H1 (cell line): ENCODE measurements at places on chromosomes 5 and 9.

GRCh38 chr5:40649463-40650030 lies 30.2 kb upstream of the PTGER4 start:
- no peak for DNase-seq

GRCh38 chr5:55051357-55051756 lies 27.3 kb downstream of the GZMK start:
- no peak for DNase-seq

DNA sequence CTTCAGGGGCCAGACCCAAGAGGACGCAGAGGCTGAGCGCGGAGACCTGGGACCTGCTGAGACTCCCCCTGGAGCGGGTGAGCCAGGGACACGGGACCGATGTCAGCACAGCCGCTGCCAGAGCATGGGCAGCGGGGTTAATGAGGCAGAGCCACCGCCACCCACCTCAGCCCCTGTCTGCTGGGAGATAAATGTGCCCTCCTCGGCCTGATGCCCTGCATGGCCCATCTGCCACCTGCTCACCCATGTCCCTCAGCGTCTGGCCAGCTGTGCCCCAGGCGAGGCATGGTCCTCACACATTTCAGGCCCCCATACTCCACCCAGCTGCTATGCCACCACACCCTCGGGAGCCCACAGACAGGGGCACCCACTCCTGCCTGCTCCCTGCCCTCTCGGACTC lies 14.9 kb downstream of the DNLZ start:
- no peak for DNase-seq

GRCh38 chr5:157948738-157949410 lies 89.9 kb upstream of the CLINT1 start:
- peak; percentile 85 for DNase-seq

- no peak for DNase-seq
Measured at GRCh38 chr5:135190416-135191083, 156.5 kb upstream of the PITX1 start.

GRCh38 chr5:41831155-41831554 lies 39.1 kb downstream of the OXCT1 start:
- DNase-seq, result no peak

- DNase-seq, result no peak
Measured at GRCh38 chr9:16125629-16126028, 572.8 kb downstream of the CCDC171 start.

DNA sequence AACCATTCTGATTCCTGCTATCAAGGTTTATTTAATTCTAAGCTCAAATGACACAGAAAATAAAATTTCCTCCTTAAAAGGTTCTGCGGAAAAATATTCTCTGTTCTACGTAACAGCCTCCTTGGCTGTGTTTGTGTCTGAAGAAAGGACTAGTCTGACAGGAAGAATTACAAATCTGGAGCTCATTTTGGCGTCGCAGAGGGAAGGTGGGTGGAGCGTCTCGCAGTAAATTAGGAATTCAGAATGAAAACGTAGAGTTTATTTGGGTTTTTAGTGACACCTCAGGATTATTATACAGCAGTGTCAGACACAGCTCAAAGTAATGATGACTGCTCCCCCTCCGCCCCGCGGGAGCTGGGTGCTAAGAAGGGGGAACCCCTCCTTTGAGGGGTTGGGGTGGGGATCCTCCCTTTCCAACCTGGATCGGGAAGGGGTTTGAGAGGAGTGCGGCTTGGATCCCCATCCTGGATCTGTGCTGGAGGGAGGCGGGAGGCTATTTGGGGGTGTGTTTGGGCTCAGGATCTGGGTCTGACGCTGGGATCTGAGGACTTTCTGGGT lies 933 bp upstream of the TGFBR1 start:
- no peak for DNase-seq

DNA sequence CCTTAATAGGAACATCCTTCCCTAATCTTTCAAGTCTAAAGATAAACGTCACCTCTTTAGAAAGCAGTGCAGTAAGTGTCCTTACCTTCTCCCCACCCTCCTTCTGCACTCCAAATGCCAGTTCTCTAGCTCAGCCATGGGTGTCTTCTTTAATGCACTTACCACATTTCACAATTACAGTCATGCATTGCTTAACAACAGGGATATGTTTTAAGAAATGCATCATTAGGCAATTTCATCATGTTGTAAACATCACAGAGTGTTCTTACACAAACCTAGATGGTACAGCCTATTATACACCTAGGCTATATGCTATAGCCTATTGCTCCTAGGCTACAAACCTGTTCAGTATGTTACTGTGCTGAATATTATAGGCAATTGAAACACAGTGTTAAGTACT lies 91.2 kb downstream of the RFX3 start:
- no peak for DNase-seq

DNA sequence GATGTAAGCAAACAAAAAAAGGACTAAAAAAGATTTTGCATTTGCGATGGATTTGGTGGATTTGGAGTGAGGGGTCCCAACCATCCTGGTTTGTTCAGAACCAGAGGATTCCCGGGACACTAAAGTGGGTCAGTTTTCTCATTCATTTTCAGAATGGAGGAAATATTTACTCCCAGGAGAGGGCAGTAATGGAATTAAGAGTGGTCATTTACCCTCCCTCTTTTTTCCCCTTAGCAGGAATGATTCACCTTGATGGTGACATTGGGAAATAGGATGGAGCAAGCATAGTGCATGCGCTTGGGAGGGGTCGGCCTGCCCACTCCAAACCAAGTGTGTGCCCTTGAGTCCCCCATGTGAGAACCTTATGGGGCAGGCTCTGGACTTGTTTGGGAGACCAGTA lies 164.2 kb upstream of the PUM3 start:
- DNase-seq, result no peak

DNA sequence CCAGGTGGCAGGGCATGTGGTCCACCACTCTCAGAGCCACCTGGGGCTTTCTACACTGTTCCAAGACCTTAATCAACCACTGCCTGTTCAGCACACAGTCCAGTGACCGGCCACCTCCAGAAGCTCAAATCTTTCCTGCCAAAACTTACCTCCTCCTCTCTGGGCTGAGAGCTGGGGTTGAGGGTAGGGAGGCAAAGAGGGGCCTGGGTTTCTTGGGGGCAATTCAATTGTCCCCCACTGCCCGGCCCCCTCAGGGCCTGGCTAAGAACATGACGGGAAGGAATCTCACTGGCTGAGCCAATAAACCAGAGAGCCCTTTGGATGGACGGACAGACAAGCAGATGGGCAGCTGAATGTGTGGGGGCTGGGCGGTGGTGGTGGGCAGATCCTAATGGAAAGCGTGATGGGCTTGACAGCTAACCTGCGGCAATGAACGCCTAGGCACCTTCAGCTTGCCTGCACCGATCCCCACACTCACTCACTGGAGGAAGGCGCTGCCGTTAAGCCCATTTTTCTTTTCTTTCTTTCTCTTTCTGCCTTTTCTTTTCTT lies 5.4 kb downstream of the NR5A1 start:
- no peak for DNase-seq

DNA sequence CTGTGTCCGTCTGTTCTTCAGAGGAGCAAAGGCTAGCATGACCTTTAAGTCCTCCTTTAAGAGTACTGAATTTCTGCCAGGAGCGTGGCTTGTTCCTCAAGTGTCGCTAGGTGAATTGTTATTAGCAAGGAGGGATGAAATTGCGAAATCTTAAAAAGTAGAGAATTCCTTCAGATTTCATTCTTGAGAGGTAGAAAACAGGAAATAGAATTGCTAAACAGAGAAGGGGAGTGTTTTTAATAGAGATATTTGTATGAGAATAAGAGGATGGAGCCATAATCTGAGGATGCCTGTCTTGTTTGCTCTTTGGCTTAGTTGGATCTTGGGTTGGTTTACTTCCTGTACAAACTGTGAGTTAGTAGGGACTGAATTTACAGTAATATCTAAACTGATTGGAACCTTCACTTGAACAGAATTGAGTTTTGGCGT lies 39.2 kb downstream of the EXOSC2 start:
- no peak for DNase-seq
